ENCODE measurements at places on chromosomes 12 and 14. TPM values are rescaled to one million over a fixed set of nuclear protein-coding genes. Genes with fewer than 3 reads are reported as not detected.

MYH7 gene
- total RNA-seq, result not detected

TAS2R42 gene
- total RNA-seq, result not detected

CCDC177 gene
- not detected for total RNA-seq

PIWIL1 gene
- 0.07 TPM for total RNA-seq

TSPAN11 gene
- not detected for total RNA-seq

SLIRP gene
- 641 TPM for total RNA-seq

ERP27 gene
- 2.8 TPM for total RNA-seq

MMP17 gene
- 7.8 TPM for total RNA-seq

TMEM179 gene
- total RNA-seq, result not detected

SLCO1B1 gene
- not detected for total RNA-seq

SLC17A8 gene
- total RNA-seq, result not detected

RERG gene
- total RNA-seq, result 0.28 TPM

FAM186B gene
- 0.07 TPM for total RNA-seq

SETD1B gene
- 3.9 TPM for total RNA-seq

TMEM121 gene
- 4.5 TPM for total RNA-seq
